ENCODE measurements at places on chromosomes 2 and 18. TPM values are rescaled to one million over a fixed set of nuclear protein-coding genes. Genes with fewer than 3 reads are reported as not detected.

DNA sequence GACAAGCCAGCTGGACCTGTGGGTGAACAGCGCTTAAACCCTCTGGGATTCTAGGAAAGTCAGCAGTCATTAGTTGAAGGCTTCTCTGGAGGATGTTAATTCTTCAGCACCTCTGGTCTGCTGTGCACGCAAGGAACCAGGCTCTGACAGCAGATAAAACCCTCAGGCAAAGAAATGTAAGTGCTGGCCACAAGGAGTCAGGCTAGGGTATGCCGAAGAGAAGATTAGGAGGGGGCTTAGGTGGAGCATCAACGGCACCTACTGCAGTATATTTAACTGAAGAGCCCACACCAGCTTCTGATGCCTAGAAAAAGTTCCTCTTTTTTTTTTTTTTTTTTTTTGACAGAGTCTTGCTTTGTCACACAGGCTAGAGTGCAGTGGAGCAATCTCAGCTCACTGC lies 304.2 kb upstream of the MC4R start:
- no peaks in the 10 kb centered on the region for H3K4me1 ChIP-seq
- H3K27ac ChIP-seq = no peak overlapping the region
- H3K36me3 ChIP-seq = no peaks in the 10 kb centered on the region
- no peaks in the 10 kb centered on the region for H3K27me3 ChIP-seq
- no peak overlapping the region for H3K4me3 ChIP-seq
- no peak for DNase-seq

- DNase-seq = no peak
- H3K4me1 ChIP-seq = no peaks in the 10 kb centered on the region
- no peaks in the 10 kb centered on the region for H3K27me3 ChIP-seq
- H3K4me3 ChIP-seq = no peak overlapping the region
- H3K27ac ChIP-seq = no peak overlapping the region
- no peaks in the 10 kb centered on the region for H3K36me3 ChIP-seq
Measured at GRCh38 chr2:126736133-126736874, 80.3 kb downstream of the GYPC start.

GRCh38 chr2:238380336-238380735 lies 46.4 kb upstream of the ASB1 start:
- peak overlapping the region; percentile 82 for H3K27ac ChIP-seq
- no peak for DNase-seq
- H3K4me1 ChIP-seq = peaks cover 35% of the 10 kb centered on the region
- H3K36me3 ChIP-seq = no peaks in the 10 kb centered on the region
- no peaks in the 10 kb centered on the region for H3K27me3 ChIP-seq

DNA sequence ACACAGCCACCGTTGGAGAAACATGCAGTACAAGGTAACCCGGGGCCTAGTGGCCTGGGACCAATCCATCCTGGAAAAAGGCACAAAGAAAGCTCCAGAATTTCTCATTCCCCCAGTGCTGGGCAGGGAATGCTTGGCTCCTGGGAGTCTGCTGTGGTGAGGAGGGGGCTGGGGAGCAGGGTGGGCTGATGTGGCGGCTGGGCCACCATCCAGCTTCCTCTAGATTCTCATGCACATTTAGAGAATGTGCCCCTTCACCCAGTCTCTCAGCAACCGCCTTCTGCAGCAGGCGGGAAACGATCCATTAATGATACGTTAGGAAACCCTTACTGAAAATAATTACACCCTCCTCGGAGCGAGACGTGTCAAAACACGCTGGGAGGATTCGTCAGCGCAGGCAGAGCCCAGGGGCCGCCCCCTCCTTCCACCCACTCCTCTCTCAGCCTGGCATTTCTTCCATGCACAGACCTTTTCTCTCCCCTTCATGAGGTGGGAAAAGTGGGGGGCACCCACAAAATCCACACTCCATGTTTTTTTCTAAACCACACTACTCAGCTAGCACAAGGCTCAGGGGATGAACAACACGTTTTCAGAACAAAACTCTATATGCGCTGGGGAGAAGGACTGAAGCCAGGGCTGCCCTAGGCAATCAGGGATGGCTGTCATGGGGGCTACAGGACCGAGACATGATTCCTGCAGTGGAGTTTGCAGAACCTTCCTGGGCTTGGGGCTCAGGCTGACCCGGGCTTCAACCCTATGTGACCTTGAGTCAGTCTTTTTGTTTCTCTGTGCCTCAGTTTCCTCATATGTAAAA lies 56.1 kb upstream of the SMAD7 start:
- DNase-seq = no peak
- H3K4me1 ChIP-seq = no peaks in the 10 kb centered on the region
- no peak overlapping the region for H3K4me3 ChIP-seq
- no peaks in the 10 kb centered on the region for H3K36me3 ChIP-seq
- H3K27me3 ChIP-seq = no peaks in the 10 kb centered on the region

GRCh38 chr2:25537526-25537925 lies 135.9 kb downstream of the DTNB start:
- no peaks in the 10 kb centered on the region for H3K4me1 ChIP-seq
- no peak overlapping the region for H3K4me3 ChIP-seq
- no peak for DNase-seq
- no peaks in the 10 kb centered on the region for H3K36me3 ChIP-seq
- no peaks in the 10 kb centered on the region for H3K27me3 ChIP-seq

DNA sequence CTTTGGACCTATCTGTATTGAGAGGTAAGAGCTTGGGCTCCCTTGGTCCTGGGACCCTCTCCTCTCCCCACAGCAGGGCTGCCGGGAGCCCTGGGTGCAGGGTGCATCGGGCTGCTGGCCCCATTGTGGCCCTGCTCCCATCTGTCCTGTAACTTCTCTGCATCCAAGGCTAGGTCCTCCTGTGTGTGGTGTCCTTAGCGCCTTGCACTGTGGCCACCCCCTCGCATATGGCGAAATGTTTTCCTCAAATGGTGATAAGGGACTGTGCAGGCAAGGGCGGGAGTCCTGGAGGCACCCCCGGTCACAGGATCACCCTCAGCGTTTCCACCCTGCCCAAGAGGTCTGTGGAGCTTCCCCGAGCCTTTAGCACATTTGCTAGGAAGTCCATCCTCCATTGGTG lies 208.2 kb downstream of the SH3RF3 start:
- no peaks in the 10 kb centered on the region for H3K36me3 ChIP-seq
- H3K4me3 ChIP-seq = no peak overlapping the region
- H3K27me3 ChIP-seq = no peaks in the 10 kb centered on the region
- H3K27ac ChIP-seq = no peak overlapping the region
- H3K4me1 ChIP-seq = peaks cover 50% of the 10 kb centered on the region
- no peak for DNase-seq

DNA sequence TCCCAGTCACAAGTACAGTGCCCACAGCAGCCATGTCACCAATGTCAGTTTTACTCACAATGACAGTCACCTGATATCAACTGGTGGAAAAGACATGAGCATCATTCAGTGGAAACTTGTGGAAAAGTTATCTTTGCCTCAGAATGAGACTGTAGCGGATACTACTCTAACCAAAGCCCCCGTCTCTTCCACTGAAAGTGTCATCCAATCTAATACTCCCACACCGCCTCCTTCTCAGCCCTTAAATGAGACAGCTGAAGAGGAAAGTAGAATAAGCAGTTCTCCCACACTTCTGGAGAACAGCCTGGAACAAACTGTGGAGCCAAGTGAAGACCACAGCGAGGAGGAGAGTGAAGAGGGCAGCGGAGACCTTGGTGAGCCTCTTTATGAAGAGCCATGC lies 31.3 kb downstream of the COX7A2L start:
- DNase-seq = no peak
- H3K4me1 ChIP-seq = peaks cover 16% of the 10 kb centered on the region
- H3K36me3 ChIP-seq = peaks cover 21% of the 10 kb centered on the region
- H3K27me3 ChIP-seq = no peaks in the 10 kb centered on the region

The RAB6C gene
- total RNA-seq = not detected

The MC5R gene
- total RNA-seq = not detected

The ST6GAL2 gene
- total RNA-seq = 71.1 TPM

The DPP4 gene
- 2.1 TPM for total RNA-seq

The TCF23 gene
- not detected for total RNA-seq
